ENCODE measurements at places on chromosomes 7 and 10. TPM values are rescaled to one million over a fixed set of nuclear protein-coding genes. Genes with fewer than 3 reads are reported as not detected.

GRCh38 chr10:6498771-6499170, 81.3 kb downstream of the PRKCQ start:
- DNase-seq, result no peak

DNA sequence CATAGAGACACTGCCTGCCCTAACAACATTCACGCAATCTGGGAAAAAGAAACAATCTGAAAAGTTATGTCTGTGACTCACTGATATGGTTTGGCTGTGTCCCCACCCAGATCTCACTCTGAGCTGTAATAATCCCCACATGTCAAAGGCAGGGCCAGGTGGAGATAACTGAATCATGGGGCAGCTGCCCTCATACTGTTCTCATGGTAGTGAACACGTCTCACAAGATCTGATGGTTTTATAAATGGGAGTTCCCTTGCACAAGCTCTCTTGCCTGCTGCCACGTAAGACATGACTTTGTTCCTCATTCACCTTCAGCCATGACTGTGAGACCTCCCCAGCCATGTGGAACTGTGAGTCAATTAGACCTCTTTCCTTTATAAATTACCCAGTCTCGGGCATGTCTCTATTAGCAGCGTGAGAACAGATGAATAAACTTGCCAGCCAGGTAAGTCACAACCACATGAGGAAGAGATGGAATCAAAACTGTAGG, 341.5 kb upstream of the AOAH start:
- DNase-seq, result no peak

The EBLN1 gene
- not detected for polyA plus RNA-seq

The HOXA4 gene
- 1.1 TPM for polyA plus RNA-seq

- no peak for DNase-seq
Observed at GRCh38 chr7:129263168-129263567, 38.3 kb downstream of the AHCYL2 start.

DNA sequence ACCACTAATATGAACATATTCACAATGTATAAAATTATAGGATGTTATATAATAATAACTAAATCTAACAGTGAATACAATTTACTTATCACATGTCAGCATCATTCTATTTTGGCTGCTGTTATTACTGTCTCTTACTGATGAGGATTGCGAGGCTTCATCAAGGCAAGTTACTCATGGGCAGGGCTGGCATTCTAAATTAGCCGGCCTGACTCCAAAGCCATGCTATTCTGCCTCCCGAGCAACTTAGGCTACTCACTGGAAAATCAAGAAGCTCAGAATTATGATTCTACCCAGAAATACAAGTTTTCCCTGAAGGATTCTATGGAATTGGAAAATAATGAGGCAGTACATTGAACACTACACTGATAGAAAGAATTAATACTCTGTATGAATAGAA, 101.7 kb downstream of the ICA1 start:
- no peak for DNase-seq

- DNase-seq, result no peak
Observed at GRCh38 chr10:131022981-131023380, 288.5 kb downstream of the TCERG1L start.

Measured in brain (organoid and tissue), 16 donors.